PC-3 (cell line): ENCODE measurements at places on chromosomes 4 and X. TPM values are rescaled to one million over a fixed set of nuclear protein-coding genes. Genes with fewer than 3 reads are reported as not detected.

MYOZ2 gene
- total RNA-seq: not detected in 2 replicates

- H3K4me3 ChIP-seq: no peak overlapping the region
- no peaks in the 10 kb centered on the region for H3K36me3 ChIP-seq
- H3K4me1 ChIP-seq: no peaks in the 10 kb centered on the region
- H3K27ac ChIP-seq: no peak overlapping the region
- DNase-seq: no peak
- H3K27me3 ChIP-seq: no peaks in the 10 kb centered on the region
Observed at GRCh38 chr4:112585977-112586736, 50.6 kb downstream of the ZGRF1 start.

- H3K36me3 ChIP-seq: no peaks in the 10 kb centered on the region
- DNase-seq: peak; percentile 2
- peaks cover 4% of the 10 kb centered on the region; the same call in 1 of the 2 replicates for H3K4me1 ChIP-seq
- H3K4me3 ChIP-seq: no peak overlapping the region
- no peaks in the 10 kb centered on the region for H3K27me3 ChIP-seq
Observed at GRCh38 chr4:37967736-37968135, 7.5 kb downstream of the PTTG2 start.

TMPRSS11A gene
- not detected in 2 replicates for total RNA-seq

SYTL4 gene
- 2.7 and 3.2 TPM in 2 replicates for total RNA-seq

DNA sequence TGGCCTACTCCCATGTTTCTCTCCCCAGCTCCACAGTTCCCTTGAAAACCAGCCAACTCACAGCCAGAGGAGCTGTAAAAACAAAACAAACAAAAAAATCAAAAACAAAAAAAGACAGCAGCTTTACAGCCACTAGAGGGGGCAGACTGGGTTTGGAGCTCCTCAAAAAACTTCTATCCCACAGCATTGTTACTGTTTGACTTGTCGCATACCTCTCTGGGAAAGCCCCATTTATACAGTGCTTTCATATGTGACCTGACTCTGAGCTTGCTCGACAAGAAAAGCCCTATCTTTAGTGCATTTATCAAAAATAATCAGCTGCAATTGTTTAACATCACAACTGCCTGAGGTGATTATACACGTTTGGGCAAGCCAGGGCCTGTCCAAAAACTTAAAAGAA is 21.6 kb downstream of the TSPAN6 start:
- no peak overlapping the region for H3K4me3 ChIP-seq
- H3K36me3 ChIP-seq: no peaks in the 10 kb centered on the region
- H3K27me3 ChIP-seq: no peaks in the 10 kb centered on the region

DNA sequence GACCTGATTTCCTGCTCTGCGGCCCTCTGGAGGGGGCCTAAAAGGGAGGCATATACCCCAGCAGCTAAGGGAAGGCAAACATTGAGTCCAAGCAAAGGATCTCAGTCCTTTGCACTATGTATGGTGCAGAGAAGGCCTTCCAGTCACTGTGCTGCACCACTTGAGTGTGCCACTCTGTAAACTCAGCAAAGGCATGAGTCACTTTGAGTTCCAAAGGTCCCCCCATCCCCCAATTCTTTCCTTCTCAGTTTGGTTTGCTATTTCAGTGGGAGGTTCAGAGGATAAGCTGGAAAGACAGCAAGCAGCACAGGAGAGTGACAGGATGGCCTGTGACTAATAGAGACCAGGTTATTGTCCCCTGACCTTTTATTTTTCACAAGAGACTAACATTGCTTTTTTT is 131.3 kb downstream of the FHDC1 start:
- H3K4me3 ChIP-seq: no peak overlapping the region
- H3K27ac ChIP-seq: no peak overlapping the region; the same call in 1 of the 2 replicates
- peaks cover 12% of the 10 kb centered on the region for H3K4me1 ChIP-seq
- H3K27me3 ChIP-seq: no peaks in the 10 kb centered on the region

WAS gene
- total RNA-seq: 0.66 TPM in 1 of 2 replicates, not detected in the other

DNA sequence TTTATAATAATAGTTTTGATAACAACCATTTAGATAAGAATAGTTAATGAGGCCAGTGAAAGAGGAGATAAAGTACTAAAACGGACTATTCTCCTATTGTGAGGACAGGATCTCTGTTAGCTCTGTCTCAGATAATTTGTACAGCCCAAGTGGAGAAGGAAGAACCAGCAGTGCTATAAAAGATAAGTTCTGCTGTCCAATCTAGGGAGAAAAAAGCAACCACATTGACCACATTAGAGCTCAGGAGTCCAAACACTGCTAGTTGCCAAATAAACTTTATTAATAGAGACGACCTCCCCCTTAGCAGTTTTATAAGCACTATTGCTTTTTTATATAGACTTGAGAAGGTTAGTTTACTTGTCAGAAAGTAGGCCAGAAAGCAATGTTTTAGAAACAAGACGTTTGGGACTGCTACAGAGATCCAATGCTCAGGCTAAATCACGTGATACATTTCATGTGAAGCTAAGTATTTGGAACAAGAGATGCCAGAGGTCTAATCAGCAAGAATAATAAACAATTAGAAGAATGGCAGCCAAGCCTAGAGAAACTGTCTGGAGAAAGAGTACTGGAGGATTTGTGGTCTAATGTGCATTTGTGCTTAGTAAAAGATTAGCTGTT is 15.9 kb downstream of the IL15 start:
- H3K36me3 ChIP-seq: no peaks in the 10 kb centered on the region
- no peaks in the 10 kb centered on the region for H3K27me3 ChIP-seq
- no peak overlapping the region for H3K27ac ChIP-seq
- H3K4me1 ChIP-seq: no peaks in the 10 kb centered on the region

- H3K27me3 ChIP-seq: no peaks in the 10 kb centered on the region
- H3K27ac ChIP-seq: no peak overlapping the region
- H3K4me3 ChIP-seq: no peak overlapping the region
- no peaks in the 10 kb centered on the region for H3K36me3 ChIP-seq
- peaks cover 12% of the 10 kb centered on the region for H3K4me1 ChIP-seq
- DNase-seq: no peak
Observed at GRCh38 chr4:185965426-185966384, 103.3 kb upstream of the TLR3 start.

PNMA6A gene
- not detected in 2 replicates for total RNA-seq

GRCh38 chrX:111445485-111445884 is 33.5 kb upstream of the DCX start:
- H3K27ac ChIP-seq: no peak overlapping the region
- no peak overlapping the region for H3K4me3 ChIP-seq
- no peaks in the 10 kb centered on the region for H3K27me3 ChIP-seq
- no peaks in the 10 kb centered on the region for H3K4me1 ChIP-seq

- H3K27ac ChIP-seq: peak overlapping the region; percentile 43; the same call in 1 of the 2 replicates
- no peaks in the 10 kb centered on the region for H3K27me3 ChIP-seq
- H3K4me1 ChIP-seq: peaks cover 9% of the 10 kb centered on the region
- H3K4me3 ChIP-seq: peak overlapping the region; percentile 99
- peak; percentile 38 for DNase-seq
- H3K36me3 ChIP-seq: no peaks in the 10 kb centered on the region
Observed at GRCh38 chr4:112145790-112146501, 692 bp downstream of the FAM241A start.

DNA sequence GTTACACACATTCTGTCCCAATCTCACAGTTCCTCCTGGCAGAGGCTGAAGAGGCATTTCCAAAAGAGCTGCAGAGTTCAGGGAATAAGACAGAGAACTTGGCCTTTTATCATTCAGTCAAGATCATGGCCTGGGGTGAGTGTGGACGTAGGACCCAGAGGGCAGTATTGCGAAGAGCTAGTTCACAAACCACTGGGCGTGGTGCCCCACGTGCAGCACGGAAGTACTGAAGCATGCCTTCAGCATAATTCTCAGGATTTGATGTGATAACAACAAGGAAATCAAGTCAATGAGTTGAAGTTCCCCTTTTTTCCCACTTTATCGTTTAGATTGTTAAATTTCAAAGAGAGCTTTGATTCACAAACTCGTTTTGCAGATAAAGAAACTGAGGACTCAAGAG is 117.7 kb downstream of the RELL1 start:
- no peak overlapping the region for H3K4me3 ChIP-seq
- no peak overlapping the region for H3K27ac ChIP-seq
- H3K27me3 ChIP-seq: no peaks in the 10 kb centered on the region
- H3K36me3 ChIP-seq: no peaks in the 10 kb centered on the region

GRCh38 chrX:17826609-17827496 is 34.2 kb downstream of the RAI2 start:
- no peaks in the 10 kb centered on the region for H3K36me3 ChIP-seq
- DNase-seq: peak; percentile 34
- no peaks in the 10 kb centered on the region for H3K4me1 ChIP-seq
- H3K4me3 ChIP-seq: no peak overlapping the region
- H3K27me3 ChIP-seq: no peaks in the 10 kb centered on the region

- H3K27me3 ChIP-seq: no peaks in the 10 kb centered on the region
- no peak overlapping the region for H3K4me3 ChIP-seq
- DNase-seq: no peak
- H3K36me3 ChIP-seq: no peaks in the 10 kb centered on the region
- no peak overlapping the region for H3K27ac ChIP-seq
- H3K4me1 ChIP-seq: no peaks in the 10 kb centered on the region
Observed at GRCh38 chrX:79369871-79370270, 2.7 kb upstream of the ITM2A start.

TXK gene
- 0.92 and 2.6 TPM in 2 replicates for total RNA-seq
